ENCODE measurements at places on chromosomes 16 and 17.

DNA sequence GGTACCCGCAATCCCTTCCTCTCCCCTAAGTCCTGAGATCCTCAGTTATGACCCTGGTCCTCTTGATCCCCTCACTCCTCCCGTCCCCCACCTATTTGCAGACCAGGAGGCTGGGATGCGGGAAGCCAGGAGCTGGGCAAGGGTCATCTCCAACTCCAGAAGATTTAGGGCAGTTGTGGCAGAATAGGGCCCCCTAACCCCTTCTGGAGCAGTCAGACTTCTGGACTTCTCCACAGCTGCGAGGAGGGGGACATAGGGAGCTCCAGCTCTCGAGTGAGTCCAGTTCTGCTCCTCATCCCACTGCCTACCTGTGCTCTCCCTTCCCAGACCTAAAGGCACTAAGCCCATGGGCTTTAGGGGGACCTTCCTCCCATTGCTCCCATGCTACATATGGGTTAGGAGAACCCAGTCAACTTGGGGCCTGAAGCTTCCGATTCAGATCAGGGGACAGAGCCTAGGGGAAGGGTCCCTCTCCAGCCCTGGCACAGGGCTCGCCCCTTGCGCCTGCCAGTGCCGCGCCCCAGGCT lies 1.3 kb downstream of the WNK4 start:
- no peak for DNase-seq

DNA sequence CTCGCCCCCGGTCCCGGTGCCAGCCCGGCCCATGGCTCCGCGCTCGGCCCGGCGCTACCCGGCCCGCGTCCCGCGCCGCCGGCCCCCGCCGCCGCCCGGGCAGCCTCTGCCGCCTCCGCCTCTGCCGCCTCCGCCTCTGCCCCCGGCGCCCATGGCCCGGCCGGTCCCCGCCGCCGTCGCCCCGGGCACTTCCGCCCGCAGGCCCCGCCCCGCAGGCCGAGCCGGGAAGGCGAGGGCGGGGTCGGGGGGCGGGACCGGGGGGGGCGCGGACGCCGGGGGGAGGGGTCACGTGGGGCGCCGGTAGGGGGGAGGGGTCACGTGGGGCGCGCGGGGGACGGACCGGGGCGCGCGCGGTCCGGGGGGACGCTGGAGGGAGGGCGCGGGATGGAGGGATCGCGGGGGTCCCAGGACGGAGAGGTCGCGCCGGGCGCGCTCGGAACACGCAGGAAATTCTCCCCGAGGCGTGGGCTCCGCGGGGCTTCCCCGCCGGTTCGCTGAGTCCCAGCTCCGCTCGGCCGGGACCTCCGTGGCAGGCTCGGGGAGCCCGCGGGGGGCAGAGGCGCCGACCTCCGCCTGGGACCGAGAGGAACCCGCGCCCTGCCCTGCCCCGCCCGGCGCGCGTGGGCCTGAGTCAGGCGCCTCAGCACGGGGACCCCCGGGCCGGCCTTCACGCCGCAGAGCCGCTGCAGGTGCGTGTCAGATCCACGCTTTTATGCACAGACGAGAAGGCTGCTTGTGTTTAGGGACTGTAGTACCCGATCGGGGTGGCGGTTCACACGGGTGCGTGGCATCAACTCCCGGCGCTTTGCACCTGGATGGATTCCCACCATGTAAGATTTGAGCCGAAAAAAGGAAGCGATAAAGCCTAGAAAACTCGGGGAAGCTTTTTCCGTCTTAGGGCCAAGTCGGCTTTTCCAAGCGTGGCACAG lies at the start of gene PGAP6:
PGAP6 (minus strand) TSS at position 190 of the 929 bp plus-strand sequence; CDS start at position 33, 157 bp downstream.
- DNase-seq, result peak; percentile 52

DNA sequence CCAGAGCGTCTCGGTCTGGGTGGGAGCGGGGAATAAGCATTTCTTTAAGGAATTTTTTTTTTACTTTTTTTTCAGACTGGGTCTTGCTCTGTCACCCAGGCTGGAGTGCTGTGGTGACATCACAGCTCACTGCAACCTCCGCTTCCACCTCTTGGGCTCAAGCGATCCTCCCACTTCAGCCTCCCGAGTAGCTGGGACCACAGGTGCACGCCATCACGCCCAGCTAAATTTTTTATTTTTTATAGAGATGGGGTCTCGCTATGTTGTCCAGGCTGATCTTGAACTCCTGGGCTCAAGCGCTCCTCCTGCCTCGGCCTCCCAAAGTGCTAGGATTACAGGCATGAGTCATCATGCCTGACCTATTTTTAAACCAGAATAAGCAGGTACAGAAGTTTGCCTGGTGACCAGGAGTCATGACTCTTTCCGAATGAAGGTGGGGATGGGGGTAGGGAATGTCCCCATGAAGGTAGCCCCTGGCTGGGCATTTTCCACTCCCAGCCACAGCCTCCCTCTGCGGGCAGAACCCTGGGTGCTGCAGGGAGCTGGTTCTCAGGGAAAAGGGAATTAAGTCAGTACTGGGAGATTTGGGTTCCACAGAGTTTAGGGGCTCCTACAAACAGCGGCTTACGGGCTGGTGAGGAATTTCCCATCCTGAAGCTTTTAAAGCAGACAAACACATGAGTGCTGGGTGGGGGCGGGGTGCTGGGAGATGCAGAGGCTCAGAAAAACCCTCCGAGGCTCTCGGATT lies 48.3 kb downstream of the TBC1D16 start:
- DNase-seq, result no peak

DNA sequence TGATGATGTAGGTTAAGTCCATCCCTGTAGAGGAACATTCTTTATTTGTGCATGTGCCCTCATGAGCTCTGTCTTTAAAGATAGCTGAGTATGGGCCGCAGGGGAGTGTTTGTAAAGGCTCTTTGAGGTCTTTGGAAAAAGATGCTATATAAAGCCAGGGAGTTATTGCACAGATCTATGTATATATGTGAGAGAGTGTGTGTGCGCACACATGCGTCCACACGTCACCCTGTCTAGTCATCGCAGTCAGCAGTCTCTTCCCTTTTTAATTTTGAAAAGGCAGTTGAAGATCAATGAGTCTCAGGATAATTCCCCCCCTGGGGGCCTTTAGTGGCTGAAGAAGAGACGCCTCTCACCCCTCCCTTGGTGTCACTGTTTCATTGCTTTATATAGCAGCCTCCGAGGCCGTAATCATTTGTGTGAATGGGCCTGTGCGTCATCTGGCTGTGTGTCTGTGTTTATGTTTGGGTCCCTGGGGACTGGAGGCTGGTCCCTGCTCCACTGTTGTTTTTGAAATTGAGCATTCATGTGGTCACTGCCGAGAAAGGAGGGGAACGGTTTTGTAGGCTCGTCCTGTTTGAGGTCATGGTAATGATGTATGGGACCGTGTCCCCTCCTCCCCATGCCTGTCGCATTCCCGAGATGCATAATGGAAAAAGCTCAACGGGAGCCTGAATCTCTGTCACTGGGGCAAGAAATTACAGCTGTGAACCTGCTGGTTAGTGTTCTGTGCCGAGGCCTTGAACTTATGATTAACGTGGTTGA lies 143.9 kb downstream of the SNX29 start:
- DNase-seq, result no peak

DNA sequence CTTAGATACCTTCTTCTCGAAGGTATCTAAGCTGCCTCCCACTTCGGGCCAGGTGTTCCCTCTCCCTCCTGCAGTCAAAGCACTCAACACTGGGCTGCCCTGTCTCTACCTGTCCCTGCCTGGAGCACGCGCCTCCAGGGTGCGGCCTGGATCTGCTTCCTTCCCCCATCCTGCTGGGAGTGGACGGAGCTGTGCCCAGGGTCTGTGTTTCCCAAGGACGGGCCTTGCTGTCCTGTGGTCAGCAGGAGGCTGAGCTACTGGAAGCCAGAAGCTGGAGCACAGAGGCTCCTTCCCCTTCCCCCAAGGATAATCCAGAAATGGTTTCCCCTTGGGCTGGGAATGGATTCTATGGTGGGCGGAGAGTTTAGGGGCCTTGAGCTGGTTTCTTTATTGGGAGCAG lies 16.7 kb downstream of the LLGL2 start:
- no peak for DNase-seq

- DNase-seq, result no peak
Measured at GRCh38 chr17:50824429-50824828, 11.0 kb upstream of the WFIKKN2 start.

GRCh38 chr16:30368792-30369090 lies 1.6 kb downstream of the TBC1D10B start:
- no peak for DNase-seq

DNA sequence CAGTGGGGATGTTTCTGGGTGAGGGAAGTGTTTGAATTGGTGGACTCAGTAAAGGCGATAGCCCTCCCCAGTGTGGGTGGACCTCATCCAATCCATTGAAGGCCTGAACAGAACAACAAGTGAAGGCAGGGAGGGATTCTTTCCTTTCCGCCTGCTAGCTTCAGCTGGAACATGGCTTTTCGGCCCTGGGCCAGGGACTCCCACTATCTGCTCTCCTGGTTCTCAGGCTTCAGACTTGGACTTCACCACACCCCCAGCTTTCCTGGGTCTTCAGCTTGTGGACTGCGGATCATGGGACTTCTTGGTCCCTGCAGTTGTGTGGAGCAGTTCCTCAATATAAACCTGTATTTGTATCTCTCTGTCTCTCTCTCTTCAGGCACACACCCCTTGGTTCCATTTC lies 77.9 kb downstream of the SNX29 start:
- DNase-seq, result no peak

GRCh38 chr16:3514621-3515020 lies 13.8 kb downstream of the CLUAP1 start:
- no peak for DNase-seq

DNA sequence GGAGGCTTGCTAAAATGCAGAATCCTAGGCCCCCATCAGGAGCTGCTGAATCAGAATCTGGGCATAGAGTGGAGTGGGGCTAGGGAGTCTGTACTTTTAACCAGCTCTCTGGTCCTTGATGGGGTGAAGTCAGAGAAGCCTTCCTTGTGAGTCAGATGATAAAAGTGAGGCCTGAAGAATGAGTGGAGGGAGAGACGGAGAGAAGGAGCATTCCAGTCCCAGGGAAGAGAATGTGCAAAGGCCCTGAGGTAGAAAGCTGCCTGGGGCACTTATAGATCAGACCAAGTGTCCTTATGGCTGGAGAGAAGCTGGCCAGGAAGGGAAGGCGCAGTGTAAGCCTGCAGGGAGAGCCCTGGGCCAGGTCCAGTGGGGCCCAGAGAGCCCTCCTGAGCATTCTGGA lies 235.1 kb upstream of the NLRP1 start:
- no peak for DNase-seq

GRCh38 chr17:57663326-57664070 lies 81.6 kb downstream of the CCDC182 start:
- peak; percentile 42 for DNase-seq

- DNase-seq, result no peak
Measured at GRCh38 chr17:36944553-36944952, 4.2 kb upstream of the AATF start.

GRCh38 chr16:23508589-23509440 lies 1.5 kb downstream of the GGA2 start:
- DNase-seq, result no peak

- DNase-seq, result no peak
Measured at GRCh38 chr17:70049801-70050591, 25.0 kb upstream of the KCNJ16 start.

DNA sequence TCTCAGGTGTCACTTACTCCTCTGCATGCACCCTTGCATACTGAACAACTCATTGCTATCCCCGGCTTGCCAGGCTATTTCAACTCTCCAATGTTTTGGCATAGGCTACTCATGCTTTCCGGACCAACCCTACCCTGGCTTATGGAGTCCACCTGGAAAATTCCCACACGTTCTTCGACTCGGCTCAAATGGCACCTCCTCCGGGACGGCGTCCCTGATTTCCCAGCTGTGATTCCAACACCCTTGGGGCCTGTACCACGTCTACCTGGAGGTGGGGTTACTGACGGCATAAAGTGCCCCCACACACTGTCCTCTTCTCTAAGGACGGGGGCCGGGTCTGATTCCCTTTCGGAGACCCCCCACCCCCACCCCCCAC lies 498 bp downstream of the SMYD4 start:
- DNase-seq, result peak; percentile 3

DNA sequence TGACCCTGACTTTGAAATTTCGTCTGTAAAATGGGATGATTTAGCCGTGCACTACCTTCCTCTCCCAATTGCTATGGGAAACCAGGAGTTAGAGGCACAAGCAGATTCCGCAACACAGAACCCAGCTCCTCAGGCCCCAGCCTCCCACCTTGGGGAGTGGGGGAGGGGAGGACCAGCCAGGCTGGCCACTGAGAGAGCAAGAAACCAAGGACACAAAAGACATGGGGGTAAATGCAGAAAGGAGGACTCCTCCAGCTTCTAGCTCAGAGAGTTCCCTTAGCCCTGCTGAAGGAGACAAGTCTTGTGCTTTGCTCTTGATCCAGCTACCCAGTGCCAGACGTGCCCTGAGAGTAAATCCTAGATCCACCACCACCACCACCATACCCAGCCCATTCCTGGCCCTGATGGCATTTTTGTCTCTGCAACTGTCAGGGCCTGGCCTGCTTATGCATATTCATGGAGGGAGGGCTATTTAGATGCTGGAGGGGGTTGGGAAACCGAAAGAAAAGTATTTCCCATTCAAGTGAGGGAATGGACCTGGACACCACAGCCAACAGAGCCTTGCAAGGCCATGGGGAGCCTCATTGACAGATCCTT lies 25.9 kb downstream of the PITPNM3 start:
- DNase-seq, result no peak

- DNase-seq, result no peak
Measured at GRCh38 chr16:2243031-2243528, 6.8 kb downstream of the DNASE1L2 start.

- peak; percentile 5 for DNase-seq
Measured at GRCh38 chr16:47519546-47519945, 58.4 kb downstream of the PHKB start.

GRCh38 chr16:1677339-1677738 lies 740 bp upstream of the JPT2 start:
- no peak for DNase-seq

DNA sequence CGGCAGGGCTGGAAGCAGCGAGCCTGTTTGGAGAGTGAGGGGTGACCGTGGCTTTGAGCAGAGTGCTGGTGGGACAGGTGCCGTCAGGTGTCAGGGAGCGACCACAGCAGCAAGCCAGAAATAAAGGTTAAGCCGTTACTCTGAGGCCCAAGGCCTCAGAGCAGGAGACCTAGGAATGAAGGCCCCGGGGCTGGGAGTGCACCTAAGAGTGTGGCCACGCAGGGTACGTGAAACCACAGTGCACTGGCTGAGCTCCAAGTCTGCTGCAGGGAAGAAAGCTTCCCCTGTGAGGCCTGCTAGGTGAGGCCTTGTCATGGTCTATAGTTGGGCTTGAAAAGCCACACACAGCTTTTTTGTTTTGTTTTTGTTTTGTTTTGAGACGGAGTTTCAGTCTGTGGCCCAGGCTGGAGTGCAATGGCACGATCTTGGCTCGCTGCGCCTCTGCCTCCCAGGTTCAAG lies 8.7 kb downstream of the CLUAP1 start:
- no peak for DNase-seq

DNA sequence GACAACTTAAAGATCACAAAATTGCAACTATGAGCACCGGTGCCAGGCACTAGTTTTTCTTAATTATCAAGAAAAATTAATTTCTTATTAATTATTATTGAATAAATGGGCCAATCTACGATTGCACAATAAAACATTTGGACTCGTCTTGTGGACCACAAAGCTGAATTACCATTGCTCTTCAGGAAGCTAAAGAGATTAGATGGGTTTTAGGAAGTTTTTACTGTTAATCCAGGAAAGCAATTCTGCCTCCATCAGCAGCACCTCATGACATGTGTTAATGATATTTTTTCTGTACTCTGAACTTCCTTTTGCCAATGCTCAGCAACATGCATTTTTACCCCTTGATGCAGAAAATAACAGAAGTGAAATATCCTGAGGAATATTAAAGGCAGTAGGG lies 37.9 kb downstream of the HS3ST3A1 start:
- DNase-seq, result no peak

GRCh38 chr17:57391076-57391825 lies 134.9 kb downstream of the MSI2 start:
- no peak for DNase-seq
